Activated gamma-delta T cell (primary cell): ENCODE measurements at places on chromosomes 1 and 21.

- no peak for DNase-seq
Measured at GRCh38 chr1:2335721-2336455, 55.5 kb downstream of the MORN1 start.

DNA sequence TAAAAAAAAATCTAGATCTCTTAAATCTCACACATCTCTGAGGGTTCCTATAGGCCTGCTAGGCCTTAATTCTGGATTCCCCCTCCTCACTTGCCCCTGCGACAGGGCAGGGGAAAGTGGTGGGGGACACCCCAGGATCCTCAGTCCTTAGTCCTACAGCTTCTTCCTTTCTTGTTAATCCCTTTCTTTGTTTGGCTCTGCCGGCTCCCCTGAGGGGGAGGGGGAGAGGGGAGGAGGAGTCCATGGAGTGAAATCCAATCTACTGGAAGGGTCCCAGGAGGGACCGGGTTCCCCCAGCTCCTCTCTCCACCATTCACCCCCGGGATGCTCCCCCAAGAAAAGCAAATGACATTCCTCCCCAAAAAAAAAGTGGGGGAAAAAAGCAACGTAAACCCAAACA, 8.5 kb downstream of the MEX3A start:
- no peak for DNase-seq

DNA sequence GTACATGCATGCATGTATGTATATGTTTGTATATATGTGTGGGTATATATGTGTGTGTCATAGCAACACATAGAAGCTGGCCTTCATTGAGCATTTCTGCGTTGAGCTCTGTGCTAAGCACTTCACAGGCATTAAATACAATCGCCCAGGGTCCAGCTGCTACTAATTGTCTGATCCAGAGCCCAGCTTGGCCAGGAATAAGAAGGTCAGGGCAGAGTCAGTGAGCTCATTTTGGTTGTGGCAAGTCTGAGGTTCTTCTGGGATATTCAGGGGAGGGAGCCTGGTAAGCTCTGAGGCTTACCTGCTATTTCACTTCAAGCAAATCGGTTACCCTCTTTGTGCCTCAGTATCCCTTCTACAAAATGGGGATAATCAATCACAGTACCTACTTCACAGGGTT, 59.6 kb downstream of the FOXO6 start:
- no peak for DNase-seq

GRCh38 chr21:44887807-44888580, 14.5 kb upstream of the PTTG1IP start:
- no peak for DNase-seq

DNA sequence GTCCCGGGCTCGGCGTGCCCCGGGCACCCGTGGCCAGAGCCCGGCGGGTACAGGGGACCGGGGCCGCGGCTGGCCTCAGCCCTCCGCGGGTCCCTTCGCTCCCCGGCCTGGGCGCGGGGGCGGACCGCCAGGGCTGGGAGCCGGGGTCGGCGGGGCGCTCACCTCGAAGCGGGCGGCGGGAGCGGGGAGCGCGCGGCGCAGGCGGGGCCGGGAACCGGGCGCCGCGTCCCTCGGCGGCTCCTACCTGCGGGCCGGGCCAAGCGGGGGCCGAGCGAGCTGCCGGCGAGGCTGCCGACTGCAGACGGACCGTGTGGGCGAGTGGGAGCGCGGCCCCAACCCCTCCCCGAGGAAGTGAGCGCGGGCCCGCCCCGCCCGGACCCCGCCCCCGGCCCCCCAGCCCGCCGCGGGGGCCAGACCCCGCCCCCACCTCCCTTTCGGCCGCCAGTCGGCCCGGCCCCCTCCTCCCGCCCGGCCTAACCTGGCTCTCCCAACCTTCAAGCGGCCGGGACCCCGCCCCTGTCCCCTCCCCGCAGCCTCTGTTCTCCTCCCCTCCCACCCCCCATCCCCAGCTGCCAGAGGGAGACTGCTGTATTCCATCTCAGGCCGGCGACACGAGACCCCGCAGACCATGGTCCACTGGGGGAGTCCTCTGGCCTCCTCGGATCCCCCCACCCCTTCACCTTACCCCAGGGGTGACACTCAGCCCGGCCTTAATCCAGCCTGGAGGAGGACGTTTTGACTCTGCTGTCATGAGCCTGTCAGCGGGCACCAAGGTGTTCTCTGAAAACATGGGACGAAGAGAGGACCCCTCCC, at the start of gene FHL3:
Gene FHL3, minus strand, starts transcription at position 320 of the 813 bp plus-strand sequence. CDS start 6,102 bp downstream, outside the sequence.
- DNase-seq = peak; percentile 52

- no peak for DNase-seq
Measured at GRCh38 chr1:151581921-151582320, 29.9 kb upstream of the SNX27 start.

DNA sequence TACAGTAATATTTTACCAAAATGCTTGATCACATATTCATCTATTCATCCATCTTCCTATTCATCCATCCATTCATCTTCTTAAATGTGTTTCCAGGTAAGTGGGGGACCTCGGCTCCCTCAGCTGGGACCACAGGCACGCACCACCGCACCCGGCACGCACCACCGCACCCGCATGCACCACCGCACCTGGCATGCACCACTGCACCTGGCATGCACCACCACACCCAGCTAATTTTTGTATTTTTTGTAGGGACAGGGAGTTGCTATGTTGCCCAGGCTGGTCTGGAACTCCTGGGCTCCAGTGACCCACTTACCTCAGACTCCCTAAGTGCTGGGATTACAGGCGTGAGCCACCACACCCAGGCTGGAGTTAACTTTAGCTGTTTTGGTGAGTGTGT, 21.2 kb downstream of the ACTRT2 start:
- DNase-seq = no peak

- no peak for DNase-seq
Measured at GRCh38 chr1:28782011-28782410, 30.0 kb upstream of the OPRD1 start.

DNA sequence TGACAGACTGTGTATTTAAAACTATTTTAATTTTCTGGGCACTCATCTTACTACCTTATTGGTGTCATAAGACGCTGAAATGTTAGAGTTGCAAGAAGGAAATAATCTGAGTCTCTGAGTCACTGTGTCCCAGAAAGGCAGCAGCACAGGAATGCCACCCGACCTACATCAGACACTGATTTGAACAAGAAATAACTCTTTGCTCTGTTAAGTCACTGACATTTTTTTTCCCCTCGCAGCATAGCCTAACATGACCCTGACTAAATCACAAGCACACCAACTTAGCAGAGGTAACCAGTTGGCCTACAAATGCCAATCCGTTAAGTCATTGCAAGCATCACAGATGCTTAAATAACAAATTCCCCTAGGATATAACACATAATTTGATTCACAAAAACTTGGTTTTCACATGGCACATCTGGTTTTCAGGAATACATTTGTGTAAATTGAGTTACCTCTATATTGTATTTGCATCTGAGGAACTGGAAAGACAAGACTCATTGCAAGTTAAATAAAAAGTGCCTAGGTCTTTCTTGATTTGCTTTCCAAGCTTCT, 349.1 kb downstream of the SEC16B start:
- no peak for DNase-seq

DNA sequence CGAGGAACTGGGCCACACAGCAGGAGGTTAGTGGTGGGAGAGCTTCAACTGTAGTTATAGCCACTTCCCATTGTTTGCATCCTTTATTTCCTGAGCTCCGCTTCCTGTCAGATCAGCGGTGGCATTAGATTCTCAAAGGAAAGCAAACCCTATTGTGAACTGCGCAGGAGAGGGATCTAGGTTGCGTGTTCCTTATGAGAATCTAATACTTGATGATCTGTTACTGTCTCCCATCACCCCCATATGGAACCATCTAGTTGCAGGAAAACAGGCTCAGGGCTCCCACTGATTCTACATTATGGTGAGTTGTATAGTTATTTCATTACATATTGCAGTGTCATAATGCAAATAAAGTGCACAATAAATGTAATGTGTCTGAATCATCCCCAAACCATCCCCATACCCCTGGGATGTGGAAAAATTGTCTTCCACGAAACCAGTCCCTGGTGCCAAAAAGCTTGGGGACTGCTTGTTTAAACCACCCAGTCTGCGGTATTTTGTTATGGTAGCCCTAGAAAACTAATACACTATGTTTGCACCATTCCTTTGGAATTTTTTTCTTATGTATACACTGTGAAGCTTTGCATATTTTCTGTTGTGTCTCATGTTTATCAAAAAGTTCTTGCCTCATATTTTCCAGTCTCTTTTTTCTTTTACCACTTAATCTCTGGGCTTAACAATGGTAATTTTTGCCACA, 136.6 kb upstream of the IVNS1ABP start:
- no peak for DNase-seq

GRCh38 chr1:173414539-173415226, 62.5 kb upstream of the PRDX6 start:
- no peak for DNase-seq

- DNase-seq = no peak
Measured at GRCh38 chr1:154865442-154866256, 4.4 kb downstream of the KCNN3 start.

DNA sequence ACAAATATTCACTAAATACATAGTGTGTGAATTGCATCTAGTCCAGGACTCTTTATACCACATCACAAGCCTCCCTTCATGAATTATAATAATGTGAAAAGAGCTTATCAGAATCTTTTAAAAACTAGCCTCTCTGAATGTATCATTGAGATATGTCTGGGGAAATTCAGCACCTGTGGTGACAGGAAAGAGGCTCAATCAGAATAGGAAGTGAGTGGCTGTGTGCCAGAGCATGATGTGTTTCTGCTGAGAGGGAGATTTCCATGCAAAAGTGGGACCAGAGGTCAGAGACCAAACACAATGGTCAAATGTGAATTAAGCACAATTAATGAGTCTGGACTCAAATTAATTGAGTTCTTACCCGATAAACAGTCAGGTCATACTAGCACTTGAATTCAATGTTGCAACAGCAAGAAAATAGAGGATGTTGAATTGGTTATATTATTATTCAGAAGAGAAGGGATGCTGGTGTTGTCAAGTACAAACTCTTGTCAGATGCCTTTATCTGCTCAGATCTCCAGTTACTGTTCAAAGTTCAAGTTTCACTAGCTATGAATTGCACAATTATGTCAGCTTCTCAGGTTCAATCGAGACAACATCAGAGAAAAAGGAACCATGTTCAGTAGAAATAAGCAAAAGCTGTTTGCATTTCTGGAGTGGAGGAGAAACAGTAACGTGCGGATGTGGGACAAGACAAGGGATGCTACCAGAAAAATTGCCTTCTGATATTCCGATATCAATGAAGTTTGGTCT, 226.2 kb downstream of the ZNF326 start:
- DNase-seq = no peak

DNA sequence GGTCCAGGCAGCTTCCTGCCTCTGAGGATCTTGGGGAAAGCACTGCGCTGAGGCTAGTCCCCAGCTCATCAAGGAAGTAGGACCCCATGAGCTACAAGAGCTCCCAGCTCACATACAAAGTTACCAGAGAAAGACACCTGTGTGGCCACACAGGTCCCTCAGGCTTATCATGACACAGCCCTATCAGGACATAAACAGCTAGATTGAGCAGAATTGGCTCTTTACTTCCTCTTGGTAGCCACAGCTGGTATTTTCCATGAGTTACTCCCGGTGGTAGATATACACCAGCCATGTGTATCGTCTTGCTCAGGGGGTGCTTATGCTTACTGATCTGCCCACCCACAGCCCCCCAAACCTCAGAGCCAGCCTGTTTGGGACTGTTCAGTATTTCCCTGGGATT, 1.2 kb downstream of the LENEP start:
- no peak for DNase-seq

DNA sequence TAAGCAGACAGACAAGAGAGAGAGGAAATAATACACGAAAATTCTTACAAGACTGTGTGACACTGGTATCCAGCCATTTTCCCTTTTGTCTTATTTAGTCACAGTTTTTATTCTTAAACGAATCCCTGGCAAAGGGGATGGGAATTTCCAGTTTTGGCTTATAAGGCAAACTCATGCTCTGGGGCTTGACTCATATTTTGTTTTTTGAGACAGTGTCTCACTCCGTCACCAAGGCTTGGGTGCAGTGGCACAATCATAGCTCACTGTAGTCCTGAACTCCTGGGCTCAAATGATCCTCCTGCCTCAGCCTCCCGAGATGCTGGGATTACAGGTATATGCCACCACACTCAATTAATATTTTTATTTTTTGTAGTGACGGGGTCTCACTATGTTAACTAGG, 31.9 kb downstream of the PTGER3 start:
- DNase-seq = no peak

- DNase-seq = no peak
Measured at GRCh38 chr1:109894823-109895719, 15.6 kb upstream of the CSF1 start.

DNA sequence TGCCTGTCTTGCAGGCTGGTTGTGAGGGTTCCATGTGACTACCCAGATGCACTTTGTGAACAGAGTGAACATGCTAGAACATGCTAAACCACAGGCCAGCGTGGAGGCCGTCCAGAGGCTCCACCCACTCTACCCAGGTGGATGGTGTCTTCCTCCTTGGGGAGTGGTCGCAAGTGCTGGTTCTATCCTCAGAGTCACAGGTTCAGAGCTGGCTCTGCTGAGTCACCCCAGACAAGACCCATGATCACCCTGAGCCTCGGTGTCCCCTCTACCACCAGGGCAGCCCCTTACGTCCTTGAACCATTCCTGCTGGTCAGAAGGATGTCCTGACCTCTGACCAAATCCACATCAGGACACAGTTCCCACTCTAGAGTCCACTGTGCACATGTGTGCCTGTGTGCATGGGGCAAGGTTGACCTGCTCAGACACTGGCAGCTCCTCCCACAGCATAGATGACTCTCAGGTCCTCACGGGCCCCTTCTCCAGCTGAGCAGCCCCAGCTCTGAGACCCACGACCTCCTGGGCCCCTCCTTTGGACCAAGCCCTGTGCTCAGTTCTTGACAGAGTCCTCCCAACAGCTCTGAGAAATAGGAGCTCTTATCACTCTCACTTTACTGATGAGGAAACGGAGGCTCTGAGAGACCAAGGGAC, 391.8 kb downstream of the MATN1 start:
- no peak for DNase-seq

DNA sequence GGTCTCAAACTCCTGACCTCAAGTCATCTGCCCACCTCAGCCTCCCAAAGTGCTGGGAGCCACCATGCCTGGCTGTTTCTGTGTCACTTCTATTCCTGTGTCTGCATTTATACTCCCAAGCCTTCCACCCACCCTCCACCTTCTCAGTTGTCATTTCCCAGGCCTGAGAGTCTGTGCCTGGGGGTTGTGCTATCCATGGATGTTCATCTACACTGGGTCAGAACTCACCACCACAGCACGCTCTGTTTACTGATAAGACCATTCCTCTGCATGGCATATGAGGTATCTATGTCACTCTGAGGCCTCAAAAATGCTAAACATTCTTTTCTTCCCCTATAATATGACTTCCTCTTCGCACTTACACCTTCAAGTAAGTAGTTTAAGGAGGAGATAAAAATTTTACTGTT, 6.1 kb downstream of the NENF start:
- no peak for DNase-seq
